Endothelial cell (in vitro differentiated cells): ENCODE measurements at places on chromosomes 5 and 9.

GRCh38 chr9:112377087-112377486 is 2.8 kb upstream of the HSDL2 start:
- H3K27ac ChIP-seq = no peak overlapping the region
- no peak overlapping the region for H3K4me3 ChIP-seq
- peaks cover 2% of the 10 kb centered on the region for H3K27me3 ChIP-seq
- H3K4me1 ChIP-seq = peaks cover 26% of the 10 kb centered on the region
- no peak for DNase-seq
- peaks cover 8% of the 10 kb centered on the region for H3K36me3 ChIP-seq

DNA sequence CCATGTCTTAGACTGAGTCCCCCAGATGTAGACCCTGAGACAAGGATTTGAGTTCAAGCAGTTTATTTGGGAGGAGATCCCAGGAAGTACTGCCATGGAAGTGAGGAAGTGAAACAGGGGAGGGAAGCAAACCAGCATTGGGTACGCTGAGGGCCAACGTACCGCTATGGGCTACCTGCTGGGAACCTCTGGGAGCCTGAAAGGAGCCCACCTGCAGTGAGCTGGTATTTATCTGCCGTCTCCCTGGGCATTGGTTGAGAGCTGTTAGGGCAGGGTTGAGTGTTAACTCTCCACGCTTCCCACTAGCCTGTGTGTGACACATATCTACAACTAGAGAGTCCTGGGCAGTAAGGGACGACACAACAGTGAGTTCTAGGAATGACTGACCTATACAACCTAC is 131.6 kb upstream of the SLC24A2 start:
- no peak overlapping the region for H3K4me3 ChIP-seq
- DNase-seq = no peak
- H3K27ac ChIP-seq = no peak overlapping the region
- H3K27me3 ChIP-seq = no peaks in the 10 kb centered on the region

DNA sequence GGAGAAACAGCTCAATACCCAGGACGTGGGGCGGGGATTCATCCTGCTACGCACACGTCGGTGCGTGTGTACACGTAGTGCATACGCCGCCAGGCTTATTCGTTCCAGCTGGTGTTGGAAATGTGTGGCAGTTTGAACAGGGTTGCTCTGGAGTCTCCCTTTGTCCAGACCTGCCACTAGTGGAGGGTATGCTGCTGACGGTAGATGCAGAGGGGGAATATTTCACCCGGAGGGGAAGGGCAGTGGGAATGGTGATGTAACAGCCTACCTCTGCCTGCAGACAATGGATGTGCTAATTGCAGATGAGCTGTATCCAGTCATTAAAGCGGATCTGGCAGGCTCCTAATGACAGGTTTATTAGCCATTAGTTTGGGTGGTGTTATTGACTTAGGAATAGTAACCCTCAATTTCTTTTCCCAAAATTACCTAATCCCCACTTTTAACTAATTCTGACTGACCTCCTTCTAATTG is 142.7 kb downstream of the PAX5 start:
- H3K27ac ChIP-seq = no peak overlapping the region
- H3K4me1 ChIP-seq = no peaks in the 10 kb centered on the region
- H3K27me3 ChIP-seq = peaks cover 6% of the 10 kb centered on the region
- H3K4me3 ChIP-seq = no peak overlapping the region

DNA sequence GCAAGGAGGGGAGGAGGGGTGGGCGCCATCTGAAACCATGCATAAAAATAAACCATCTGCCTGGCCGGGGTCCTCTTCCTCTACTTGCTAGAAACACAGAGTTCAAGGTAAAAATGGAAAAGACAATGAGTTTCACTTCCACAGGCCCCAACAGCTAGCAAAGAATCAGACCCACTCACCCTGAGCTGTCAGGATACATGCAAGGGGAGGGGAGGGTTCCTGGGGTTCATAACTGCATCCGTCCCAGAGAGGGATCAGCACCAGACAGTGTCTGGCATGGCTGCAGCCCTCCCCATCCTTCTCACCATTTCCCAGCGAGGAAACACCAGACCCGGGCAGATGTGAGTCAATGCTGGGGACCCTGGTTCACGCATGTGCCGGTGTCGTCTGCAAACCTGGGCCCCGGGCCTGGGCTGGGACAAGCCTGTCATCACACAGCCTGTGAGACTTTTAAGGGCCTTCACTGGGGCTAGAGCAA is 55.4 kb downstream of the SEMA4D start:
- no peaks in the 10 kb centered on the region for H3K36me3 ChIP-seq
- peaks cover 1% of the 10 kb centered on the region for H3K27me3 ChIP-seq
- no peaks in the 10 kb centered on the region for H3K4me1 ChIP-seq

- H3K27ac ChIP-seq = no peak overlapping the region
- no peaks in the 10 kb centered on the region for H3K36me3 ChIP-seq
- peaks cover 4% of the 10 kb centered on the region for H3K27me3 ChIP-seq
- no peak overlapping the region for H3K4me3 ChIP-seq
- DNase-seq = no peak
Measured at GRCh38 chr9:135370411-135371375, 108.9 kb upstream of the PPP1R26 start.

GRCh38 chr9:88802533-88802932 is 188.7 kb upstream of the S1PR3 start:
- no peaks in the 10 kb centered on the region for H3K27me3 ChIP-seq
- no peak overlapping the region for H3K4me3 ChIP-seq
- no peak for DNase-seq
- peaks cover 15% of the 10 kb centered on the region for H3K4me1 ChIP-seq
- no peaks in the 10 kb centered on the region for H3K36me3 ChIP-seq
- no peak overlapping the region for H3K27ac ChIP-seq
